Hypothalamus (tissue), 51 donors: ENCODE measurements at places on chromosomes 3 and 15.

- no peak for DNase-seq
Measured at GRCh38 chr15:97678656-97679055, 281.8 kb upstream of the ARRDC4 start.

- DNase-seq, result no peak
Measured at GRCh38 chr3:149604125-149604875, 53.5 kb downstream of the WWTR1 start.

GRCh38 chr15:38080651-38081275, 146.3 kb downstream of the TMCO5A start:
- no peak for DNase-seq

GRCh38 chr3:133833880-133834620, 28.4 kb downstream of the SRPRB start:
- no peak for DNase-seq

- no peak for DNase-seq
Measured at GRCh38 chr15:56586206-56586605, 121.3 kb upstream of the MNS1 start.

DNA sequence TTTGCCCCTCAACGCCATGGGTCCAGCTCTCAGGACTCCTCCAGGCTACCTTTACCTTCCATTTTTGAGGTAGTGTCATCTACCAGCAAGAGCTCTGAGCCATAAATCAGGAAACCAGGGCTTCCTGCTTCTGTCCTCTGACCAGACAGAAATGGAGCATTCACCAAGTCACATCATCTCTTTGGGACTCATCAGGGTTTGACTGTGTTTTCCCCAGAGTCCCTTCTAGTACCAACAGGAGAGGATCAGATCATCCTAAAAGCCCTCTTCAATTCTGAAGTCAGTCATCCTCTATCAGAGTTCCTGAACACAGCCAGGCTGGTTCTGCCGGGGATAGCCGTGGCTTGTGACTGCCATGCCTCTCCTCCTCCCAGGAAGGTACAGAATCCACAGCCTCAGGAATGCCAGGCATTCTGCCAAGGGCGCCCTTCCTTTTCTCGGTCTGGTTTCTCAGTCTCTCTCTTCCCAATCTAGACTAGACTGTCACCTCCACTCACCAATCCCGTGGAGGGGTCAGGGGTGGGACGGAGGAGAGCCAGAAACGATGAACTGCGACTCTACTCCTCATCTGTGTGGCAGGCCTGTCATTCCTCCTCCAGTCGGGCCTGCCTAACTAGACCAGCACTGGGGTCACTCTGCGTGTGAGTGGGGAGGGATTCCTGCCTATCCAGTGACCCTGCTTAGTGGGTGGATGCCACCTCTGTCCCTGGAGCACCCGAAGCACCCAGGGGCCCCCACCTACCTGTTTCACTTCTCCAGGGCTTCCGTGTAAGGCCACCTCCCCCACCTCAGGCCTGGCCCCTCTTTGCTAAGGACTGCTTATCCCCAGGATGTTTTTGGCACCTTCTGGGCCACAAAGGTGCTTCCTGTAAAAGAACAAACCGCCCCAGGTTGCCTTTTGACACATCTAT, 30.9 kb downstream of the CCNL1 start:
- no peak for DNase-seq

- no peak for DNase-seq
Measured at GRCh38 chr15:74913041-74913440, 6.4 kb upstream of the FAM219B start.

DNA sequence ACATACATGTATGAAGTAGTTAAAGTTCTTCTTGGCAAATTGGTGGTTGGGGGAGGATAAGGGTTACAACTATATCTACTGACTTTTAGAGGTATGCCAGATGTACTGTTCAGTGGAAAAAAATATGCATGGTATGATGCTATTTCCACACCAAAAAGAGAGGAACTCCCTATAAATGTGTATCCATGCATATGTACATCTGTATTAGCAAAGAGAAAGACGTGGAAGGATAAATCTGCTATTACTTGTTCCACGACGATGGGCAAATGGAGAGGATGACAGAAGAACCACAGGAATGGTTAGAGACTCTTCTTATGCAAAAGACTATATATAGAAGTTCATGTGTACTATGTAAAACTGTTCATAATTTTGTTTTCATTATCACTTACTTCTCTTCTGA, 197.6 kb downstream of the RORA start:
- no peak for DNase-seq

DNA sequence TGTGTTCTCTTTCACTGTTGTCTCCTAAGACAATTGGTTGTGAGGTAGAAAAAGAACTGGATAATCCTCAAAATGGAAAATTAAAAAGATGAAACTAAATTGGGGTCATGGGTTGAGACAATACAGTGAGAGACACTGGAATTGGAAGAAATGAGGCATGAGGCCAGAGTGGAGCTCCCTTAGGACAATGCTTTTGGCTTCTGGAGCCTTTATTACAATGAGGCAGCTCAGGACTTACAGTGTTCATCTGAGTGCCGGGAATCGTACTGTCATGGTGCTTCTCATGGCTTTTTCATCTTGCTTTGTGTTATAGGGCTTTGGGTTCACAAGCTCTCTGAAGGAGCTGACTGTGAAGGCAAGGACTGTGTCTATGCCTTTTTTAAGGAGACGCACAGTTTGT, 293.5 kb downstream of the SOX2 start:
- no peak for DNase-seq

- no peak for DNase-seq
Measured at GRCh38 chr3:100844063-100844936, 135.0 kb downstream of the TFG start.

DNA sequence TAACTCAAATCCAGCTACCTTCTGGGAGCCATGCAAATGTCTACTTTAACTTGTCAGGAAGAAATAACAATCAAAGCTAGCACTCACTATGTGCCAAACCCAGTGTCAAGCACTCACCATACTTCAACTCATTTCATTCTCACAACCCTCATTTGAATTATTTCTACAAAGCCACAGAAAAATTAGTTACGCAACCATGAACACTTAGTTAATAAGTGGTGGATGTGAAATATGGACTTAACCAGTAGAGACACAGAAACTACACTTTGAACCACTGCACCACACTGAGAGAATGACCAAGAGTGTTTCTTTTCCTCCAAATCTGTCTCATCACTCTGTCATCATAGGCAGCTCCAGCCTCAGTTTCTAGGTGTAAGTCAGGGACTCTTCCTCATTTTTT, 91.0 kb upstream of the MBNL1 start:
- no peak for DNase-seq

DNA sequence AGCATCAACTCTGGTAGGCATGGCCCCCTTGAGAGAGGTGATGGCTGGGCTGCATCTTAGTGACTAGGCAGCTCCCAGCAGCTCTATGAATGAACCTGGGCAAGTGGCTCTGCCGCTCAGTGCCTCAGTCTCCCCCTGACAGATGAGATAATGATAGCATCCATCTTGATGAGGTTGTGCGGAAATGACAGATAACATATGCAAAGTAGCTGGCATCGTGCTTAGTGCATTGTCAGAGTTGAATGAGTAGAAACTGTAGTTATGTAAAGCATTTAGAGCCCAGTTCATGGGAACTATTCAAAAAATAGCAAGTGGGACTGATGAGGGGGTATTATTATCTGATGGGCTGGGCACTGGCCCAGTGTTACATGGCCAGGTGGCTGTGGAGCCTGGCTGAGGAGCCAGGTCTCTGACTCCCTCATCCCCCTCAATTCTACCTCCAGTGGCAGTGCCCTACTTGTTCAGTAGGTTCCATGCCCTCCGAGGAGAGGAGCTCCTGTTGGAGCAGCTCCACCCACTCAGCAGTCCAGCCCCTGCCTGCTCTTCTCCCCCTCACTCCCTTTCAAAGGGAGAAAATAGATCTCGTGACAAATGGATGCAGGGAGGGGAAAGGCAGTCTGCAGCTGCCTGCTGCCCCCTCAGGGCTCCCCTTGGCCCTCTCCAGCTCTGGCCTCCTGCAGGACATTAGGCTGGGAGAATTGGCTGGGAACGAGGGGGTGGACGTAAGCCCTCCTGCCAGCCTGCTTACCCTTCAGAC, 6.6 kb downstream of the PRKCD start:
- DNase-seq, result no peak

GRCh38 chr15:85702321-85703101, 92.2 kb downstream of the KLHL25 start:
- DNase-seq, result no peak

- DNase-seq, result no peak
Measured at GRCh38 chr3:139934613-139935015, 371 bp upstream of the CLSTN2 start.

DNA sequence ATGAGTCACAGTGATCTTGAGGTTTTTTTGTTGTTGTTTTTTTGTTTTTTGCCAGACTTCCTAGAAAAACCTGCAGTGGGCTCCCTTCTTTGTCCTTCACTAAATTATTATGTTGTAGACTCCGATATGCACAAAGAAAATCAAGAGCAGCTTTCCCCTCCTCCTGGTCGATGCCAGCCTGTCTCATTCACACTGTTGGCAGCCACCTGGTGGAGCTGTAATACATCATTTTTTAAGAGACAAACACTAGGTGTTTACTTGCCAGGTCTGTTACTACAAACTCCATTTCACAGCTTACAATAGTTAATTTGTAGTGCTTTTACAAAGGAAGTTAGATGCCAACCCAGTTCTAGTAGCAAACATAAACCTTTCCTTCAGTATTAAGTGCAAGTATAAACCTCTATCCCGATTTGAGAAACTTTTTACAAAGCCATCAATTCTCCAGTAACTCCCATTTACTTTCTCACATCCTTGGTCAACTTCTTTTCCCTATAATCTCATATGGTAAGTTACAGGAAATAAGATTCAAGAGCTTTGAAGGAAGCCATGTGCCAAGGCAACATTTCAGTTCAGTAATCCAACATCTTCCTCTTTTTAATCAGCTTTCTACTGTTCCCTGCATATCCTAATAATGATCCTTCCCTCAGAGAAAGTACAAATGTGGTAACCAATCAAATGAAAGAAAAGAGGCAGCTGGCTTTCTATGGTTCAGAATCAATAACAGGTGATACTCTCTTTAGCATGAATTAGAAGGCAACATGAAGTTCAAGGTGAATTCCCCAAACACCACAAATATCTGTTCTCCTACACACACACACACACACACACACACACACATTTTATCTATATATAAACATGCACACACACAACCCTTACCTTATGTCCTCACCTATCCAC, 14.0 kb downstream of the AAGAB start:
- DNase-seq, result no peak

GRCh38 chr15:85316244-85316934, 64.0 kb upstream of the AKAP13 start:
- DNase-seq, result no peak

DNA sequence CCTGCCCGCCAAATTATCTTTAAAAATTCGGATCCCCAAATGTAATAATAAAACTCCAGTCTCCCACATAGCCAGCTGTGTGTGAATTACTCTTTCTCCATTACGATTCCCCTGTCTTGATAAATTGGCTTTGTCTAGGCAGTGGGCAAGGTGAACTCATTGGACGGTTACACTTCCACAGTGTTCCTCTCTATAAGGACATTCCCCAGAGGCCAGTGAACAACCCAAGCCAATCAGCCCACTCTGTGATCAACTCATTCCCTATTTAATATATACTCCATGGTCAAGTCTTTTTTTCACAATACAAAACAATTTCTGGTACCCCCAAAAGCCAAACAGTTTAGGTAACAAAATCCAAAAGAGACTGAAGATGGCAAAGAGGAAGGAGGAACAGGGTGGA, 90.5 kb upstream of the DAZL start:
- no peak for DNase-seq

DNA sequence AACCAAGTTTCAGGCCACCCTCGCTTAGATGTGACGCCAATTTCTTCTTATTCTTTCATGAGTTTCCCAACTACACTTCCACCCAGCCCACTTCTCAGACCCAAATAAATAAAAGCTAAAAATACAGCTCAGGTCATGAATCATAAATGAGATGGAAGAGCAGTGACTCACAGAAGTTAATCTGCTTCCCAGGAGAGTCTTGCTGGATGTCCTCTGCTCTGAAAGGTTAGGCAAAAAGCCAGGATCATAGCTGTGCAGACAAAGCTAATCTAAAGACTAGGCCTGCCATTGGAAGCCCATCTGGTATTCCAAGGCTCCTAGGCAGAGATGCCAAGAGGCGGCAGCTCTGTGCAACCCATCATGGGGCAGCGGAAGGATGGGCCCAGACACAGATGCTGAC, 24.1 kb downstream of the SHC4 start:
- DNase-seq, result no peak

DNA sequence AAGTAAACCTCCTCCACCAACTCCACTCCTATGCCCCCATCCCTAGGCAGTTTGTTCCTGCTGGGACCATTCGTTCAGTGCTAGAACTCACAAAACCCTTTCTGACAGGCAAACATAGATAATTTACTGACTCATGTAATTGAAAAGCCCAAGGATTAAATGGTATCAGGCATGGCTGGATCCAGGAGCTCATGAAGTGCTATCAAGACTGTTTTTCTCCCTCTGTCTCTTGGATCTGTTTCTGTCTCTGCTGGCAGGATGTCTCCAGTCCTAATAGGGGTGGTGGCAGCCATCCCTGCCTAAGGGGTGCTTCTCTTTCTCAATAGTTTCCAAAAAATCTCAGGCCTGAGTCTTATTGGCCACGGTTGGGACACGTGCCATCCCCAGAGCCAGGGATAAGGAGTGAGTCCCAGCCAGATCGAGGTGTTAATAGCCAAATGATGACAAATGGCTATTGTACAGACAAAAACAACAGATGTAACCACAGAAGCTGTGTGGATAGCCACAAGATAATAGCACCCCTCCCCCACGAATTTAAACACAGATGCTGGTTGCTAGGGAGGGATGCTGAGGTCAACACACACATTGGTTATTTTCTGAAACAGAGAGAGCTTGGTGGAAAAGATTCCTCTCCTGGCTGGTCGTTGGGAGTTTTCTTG, 168.6 kb downstream of the SHQ1 start:
- peak; percentile 11 for DNase-seq

- no peak for DNase-seq
Measured at GRCh38 chr3:81249540-81250029, 511.9 kb downstream of the GBE1 start.

- no peak for DNase-seq
Measured at GRCh38 chr3:142808103-142808917, 80.6 kb downstream of the PCOLCE2 start.

GRCh38 chr15:85563328-85563727, 182.9 kb downstream of the AKAP13 start:
- no peak for DNase-seq

DNA sequence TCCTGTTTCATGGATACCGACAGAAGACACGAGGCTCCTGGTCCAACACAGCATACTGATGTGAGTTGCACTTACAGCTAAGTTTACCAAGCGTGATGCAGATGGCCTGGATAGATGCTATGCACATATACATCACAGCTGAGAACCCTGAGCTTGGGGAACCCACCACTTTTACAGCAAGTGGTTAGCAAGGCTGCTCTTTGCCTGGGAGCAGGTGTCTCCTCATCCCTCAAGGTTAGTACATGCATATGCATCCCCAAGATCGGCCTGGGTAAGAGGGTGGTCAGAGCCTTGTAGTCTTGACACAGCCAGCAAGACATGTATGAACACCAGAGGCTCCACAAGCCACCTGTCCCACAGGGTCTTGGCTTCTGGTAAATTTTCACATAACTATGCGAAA, 28.3 kb downstream of the LRRC2 start:
- no peak for DNase-seq
